ENCODE measurements at places on chromosomes 3 and 15.

- DNase-seq: no peak
These were observed 32.0 kb downstream of the RNF168 start for GRCh38 chr3:196471551-196471950.

DNA sequence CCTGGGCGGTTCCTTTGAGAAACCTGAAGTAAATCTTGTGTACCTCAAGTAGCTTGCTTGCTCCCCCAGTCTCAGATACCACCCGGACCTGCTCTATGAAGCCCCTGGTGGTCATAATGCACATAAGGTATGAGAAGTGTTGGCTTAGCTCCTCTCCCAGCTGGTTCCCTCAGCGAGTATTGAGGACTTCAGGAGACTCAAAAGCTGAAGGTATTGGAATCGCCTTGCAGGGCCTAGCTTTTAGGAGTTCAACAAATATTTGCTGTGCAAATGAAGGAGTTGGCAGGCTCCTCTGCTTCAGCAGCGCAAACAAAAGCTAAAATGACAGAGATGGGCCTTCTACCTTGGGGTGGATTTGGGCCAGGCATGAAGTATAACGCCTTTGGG is 1.7 kb downstream of the CMTM8 start:
- DNase-seq: peak; percentile 89

DNA sequence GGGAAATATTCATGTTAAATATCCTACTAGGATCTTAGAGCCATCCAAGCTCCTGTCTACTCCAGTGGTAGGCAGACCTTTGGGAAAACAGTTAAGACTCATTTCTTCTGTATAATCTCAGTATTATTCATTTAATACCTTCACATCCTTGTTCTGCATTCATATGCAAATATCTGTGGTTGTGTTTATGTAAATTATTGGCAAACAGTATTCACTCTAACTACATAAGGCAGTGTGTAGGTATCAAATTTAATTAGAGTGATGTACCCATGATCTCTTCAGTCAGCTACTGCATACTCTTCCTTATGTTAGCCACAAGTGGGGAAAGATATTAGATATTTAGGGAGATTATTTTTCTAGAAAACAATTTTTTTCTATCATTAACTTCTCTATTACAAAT is 200.8 kb upstream of the SLC2A2 start:
- DNase-seq: no peak

DNA sequence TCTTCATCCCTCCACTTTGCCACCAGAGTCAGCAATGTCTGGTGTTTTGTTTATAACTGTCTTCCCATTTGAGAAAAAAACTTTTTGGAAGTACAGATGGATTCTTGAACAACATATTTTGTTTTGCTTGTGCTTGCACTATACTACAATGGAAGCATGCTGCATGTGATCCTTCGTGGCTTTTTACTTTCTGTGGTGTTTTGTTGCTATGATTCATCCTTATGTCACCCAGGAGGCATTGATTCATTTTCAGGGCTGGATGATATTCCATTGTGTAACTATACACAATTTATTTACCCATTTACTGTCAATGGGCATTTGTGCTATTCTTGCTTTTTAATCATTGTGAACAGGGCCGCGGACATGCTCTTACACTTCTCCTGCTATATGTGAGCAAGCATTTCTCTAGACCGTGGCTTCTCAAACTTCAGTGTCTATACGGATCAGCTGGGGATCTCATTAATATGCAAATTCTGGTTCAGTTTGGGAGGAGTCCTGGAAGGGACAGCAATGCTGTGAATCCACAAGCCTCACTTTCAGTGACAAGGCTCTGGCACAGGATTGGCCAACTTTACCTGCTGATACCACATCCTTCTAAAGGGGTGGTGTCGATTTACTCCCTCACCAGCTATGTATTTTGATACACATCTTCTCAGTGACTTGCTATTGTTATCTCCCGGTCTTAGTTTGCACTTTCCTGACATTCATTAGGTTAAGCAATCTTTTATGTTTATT is 65.9 kb downstream of the POLR2M start:
- DNase-seq: no peak

DNA sequence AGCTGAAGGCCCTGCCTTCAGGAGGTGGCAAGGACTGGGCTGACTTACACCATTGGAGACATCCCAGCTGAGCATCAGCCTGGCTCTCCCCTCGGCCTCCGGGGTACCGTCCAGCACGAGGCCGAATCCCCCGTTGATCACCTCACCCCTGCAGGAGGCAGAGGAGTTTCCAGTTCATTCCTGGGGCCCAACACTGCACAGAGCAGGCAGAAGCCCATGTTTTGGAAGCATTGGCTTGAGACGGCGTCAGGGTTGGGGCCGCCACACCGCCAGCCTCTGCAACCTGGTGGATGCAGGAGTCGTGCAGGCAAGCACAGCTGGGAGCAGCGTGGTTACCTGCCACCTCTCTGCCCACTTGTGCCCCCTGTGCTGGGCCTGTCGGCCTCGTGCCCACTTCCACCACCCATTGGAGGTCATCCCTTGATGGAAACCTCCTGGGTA is 7.7 kb upstream of the ZXDC start:
- DNase-seq: no peak

GRCh38 chr3:72271216-72271615 is 486.3 kb upstream of the PROK2 start:
- DNase-seq: no peak

DNA sequence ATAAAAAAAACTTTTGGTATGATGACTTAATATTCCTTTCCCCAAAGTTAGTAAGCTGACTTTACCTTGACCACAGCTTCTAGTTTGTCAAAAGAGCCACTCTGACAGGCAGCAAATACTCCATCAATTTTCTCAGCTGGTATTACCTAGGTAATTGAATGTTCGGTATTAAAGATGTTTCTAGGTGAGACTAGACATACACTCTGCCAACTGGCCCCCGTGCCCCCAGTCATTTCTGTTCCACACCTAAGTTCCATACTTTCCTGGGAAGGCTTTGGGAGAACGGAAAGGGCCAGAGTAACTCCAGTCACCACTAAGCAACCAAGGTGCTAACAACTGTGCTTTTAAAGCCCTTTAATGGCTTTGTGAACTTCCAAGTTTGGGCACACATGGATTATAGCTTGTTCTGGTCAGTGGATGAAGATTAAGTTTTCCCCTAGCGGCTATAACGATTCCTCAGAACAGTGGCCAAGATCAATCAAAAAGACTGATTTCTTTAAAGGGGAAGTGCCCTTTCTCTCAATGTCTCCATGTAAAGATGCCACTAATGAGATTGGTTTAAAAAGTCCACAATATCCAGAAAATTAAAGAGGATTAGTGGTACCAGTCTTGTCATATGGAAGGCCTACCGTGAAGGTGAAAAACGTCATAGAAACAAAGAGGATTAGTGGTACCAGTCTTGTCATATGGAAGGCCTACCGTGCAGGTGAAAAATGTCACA is 7.0 kb downstream of the EIF4A2 start:
- peak; percentile 76 for DNase-seq

- DNase-seq: no peak
These were observed 1.4 kb downstream of the CNTN3 start for GRCh38 chr3:74613060-74613459.

GRCh38 chr3:17645074-17645698 is 97.2 kb downstream of the TBC1D5 start:
- peak; percentile 50 for DNase-seq

DNA sequence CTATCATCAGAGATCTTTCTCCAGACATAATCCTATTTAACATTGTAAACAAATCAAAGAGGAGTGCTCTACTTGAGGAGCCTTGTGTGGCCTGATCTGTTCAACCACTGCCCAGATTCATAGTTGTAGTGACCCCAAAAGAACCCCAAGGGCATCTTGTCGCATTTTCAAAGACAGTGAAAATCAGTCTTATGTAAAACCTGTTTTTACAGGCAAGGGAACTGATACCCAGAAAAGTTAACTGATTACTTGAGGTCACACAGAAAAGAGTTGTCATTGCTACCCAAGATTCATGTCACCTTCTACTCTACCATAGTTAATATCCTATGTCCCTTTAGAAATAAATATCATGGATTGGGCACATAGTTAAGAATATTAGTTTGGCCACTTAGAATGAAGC is 40.5 kb upstream of the ARPP21 start:
- no peak for DNase-seq

DNA sequence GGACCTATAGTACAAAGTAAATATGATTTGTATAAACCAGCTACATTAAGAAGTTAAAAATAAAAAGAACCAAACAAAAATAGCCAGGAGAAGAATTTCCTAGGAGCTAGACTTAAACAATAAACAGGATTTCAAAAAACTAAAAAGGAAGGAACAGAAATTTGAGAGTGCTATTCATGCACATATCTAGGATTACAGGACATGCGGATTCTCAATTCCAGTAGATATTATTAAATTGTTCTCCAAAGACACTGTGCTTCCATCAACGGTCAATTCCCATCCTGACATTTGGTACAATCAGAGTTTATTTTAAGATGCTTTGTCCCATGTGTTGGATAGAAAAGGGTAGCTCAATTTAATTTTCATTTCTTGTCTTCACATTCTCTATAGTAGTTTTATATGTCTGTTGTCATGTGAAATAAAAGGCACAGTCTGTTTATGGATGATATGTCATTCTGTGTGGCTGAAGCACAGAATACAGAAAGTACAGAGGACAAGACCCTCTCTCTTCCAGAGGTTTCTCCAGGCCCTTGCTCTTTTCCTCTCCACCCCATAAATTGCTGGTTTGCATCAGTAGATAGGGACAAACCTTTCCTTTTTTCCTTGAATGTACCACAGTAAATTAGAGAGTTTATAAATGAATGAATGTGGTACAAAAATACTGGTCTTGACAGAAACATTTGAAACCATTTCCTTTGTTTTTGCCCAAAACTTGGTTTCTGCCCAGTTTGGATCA is 3.5 kb downstream of the PLOD2 start:
- DNase-seq: no peak

DNA sequence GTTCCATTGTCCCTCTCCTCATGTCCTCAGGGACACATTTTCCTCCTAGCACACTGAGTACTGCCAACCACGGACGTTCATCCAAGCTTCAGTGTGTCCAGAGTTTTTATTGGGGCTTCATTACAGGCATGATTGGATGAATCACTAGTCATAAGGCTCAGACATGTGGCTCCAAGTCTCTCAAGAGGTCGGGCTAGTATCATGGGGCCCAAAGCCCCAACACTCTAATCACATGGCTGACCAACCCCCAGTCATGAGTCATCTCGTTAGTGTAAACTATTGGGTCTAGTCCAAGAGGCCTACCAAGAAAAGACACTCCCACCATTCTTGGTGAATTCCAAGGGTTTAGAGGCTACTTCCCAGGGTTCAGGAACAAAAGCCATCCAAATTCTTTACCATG is 4.4 kb downstream of the TERC start:
- DNase-seq: no peak

DNA sequence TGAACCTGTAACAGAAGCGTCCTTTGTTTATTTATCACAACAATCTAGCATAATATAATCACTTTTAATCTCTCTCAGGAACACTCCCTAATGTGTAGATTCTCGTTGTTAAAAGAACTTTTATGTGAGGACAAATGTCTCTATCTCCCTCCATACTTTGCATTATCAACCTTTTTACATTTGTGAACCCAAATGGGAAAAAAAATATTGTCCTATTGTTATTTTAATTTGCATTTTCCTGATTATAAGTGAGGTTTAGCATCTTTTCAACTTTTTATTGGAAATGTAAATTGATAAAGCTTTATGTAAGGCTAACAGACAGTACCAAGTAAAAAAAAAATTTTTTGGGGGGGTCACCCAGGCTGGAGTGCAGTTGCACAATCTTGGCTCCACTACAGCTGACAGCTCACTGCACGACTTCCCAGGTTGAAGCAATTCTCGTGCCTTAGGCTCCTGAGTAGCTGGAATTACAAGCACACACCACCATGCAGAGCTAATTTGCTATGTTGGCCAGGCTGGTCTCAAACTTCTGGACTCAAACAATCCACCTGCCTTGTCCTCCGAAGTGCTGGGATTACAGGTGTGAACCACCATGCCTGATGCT is 33.0 kb upstream of the DENND4A start:
- DNase-seq: no peak

GRCh38 chr3:104032283-104032682 is 1334.4 kb upstream of the ALCAM start:
- no peak for DNase-seq

DNA sequence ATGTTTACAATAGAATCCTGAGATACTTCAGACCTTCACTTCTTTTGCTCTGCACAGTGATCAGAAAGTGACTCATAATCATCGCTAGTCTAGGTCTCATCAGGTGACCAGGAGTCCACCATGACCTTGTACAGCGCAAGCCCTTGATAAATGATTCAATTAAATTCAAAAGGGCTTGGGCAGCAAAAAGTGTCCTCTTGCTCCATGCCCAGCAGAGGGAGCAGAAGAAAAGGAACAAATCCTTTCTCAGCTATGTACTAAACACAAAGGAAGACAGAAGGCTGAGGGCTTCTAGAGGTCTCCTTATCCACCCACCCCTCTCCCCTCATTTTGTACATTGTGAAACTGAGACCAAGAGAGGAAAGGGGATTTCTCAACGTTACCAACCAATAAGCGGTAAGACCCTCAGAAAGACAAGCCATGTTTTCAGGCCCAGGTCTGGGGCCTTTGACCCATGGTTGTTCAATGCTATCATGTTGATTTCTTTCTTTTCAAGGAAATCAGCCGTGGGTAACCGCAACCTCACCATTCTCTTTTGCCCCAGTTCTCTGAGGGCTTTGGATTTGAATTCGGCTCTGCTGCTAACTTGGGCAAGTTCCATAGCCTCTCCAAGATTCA is 74.8 kb downstream of the AQP9 start:
- peak; percentile 51 for DNase-seq

DNA sequence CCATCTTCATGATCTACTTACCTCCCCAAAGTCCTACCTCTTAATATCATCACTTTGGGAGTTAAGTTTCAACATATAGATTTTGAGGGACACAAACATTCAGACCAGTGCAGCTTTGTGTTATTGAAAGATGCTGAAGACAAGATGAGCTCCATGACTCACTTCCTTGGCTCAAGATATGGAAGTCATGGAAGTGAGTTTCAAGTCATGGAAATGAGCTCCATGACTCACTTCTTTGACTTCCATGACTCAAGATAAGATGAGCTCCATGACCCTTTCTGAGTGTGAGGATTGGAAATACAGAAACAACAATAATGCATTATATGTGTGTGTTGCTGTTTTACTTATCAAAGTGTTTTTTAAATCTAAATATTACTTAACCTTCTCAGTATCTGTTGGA is 170.2 kb upstream of the TPRG1 start:
- no peak for DNase-seq

GRCh38 chr15:25514522-25514921 is 75.7 kb upstream of the UBE3A start:
- DNase-seq: no peak

GRCh38 chr15:54550954-54551353 is 572.7 kb downstream of the UNC13C start:
- no peak for DNase-seq

GRCh38 chr15:41291065-41291631 is 41.2 kb downstream of the OIP5 start:
- DNase-seq: peak; percentile 67

GRCh38 chr15:65100442-65100841 is 14.6 kb downstream of the UBAP1L start:
- no peak for DNase-seq

- DNase-seq: peak; percentile 52
These were observed 21.5 kb downstream of the PLD1 start for GRCh38 chr3:171788546-171789351.

Data from NAMALWA (cell line).